Uterine smooth muscle cell (primary cell): ENCODE measurements at places on chromosomes 12 and 14. TPM values are rescaled to one million over a fixed set of nuclear protein-coding genes. Genes with fewer than 3 reads are reported as not detected.

Gene BEGAIN
- total RNA-seq = 0.87 and 1.9 TPM in 2 replicates

Gene HEBP1
- 9.2 and 16.1 TPM in 2 replicates for total RNA-seq

Gene CAPZA3
- not detected in 2 replicates for total RNA-seq

Gene KRT72
- total RNA-seq = not detected in 2 replicates

Gene SLC48A1
- 7.0 and 15.5 TPM in 2 replicates for total RNA-seq

Gene TEX22
- total RNA-seq = 0.11 and 0.25 TPM in 2 replicates

Gene SYNE3
- 12.9 and 18.0 TPM in 2 replicates for total RNA-seq
